ENCODE measurements at places on chromosomes 11 and 22.

GRCh38 chr11:75668451-75669297, at the start of gene MAP6:
TSS of gene MAP6 (minus strand) at chr11:75669038. CDS start at chr11:75668369, 669 bp downstream.
- DNase-seq, result peak; percentile 57

- DNase-seq, result peak; percentile 86
These were observed 2.4 kb upstream of the WNT11 start for GRCh38 chr11:76208438-76209374.

DNA sequence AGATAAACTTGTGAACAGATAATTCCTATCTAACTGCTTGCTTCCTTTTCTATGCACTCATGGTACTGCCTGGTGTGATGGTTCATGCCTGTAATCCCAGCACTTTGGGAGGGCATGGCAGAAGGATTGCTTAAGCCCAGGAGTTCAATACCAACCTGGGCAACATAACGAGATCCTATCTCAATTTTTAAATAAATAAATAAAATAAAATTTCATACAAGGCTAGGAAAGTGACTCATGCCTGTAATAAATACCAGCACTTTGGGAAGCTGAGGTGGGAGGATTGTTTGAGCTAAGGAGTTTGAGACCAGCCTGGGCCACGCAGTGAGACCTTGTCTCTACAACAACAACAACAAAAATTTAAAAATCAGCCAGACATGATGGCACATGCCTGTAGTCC, 166.6 kb downstream of the COMMD9 start:
- no peak for DNase-seq

- no peak for DNase-seq
These were observed 337.0 kb downstream of the SHANK2 start for GRCh38 chr11:70915158-70915985.

DNA sequence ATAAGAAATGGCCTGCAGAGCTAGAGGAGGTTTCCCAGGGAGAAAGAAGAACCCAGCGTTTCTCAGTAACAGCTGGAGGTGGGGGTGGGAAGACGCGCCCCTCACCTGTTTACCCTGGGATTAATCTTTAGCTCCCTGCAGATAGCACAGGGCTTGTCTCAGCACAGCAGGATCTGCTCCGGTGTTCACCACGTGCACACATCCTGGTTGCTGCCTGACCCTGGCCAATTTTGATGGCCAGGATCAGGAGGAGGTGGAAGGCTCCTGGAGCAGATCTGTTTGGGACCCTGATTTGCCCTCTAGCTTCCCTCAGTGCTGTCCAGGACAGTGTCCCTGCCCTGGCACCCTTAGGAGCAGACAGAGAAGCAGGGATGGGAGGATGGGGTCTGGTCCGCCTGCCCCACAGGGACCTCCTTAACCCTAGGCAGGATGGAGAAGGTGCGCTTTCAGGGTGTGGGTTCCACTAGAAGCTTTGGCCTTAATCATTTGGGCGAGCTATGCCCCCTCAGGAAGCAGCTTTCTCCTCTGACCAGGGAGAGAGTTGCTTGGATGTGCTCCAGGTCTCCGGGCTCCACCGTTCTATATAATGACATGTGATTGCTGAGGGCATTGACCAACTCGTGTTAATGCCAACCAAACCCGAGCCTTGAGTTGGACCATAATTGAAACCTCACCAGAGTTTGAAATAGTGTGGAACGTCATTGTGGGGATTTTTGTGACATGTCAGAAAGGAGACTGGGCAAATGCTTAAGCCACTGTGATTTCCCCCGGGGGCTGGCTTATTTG, 19.3 kb downstream of the UPB1 start:
- DNase-seq, result no peak

- no peak for DNase-seq
These were observed 59.7 kb upstream of the CHST1 start for GRCh38 chr11:45725121-45725520.

GRCh38 chr11:41522899-41523672, 63.6 kb upstream of the LRRC4C start:
- no peak for DNase-seq

GRCh38 chr11:123321636-123322035, 108.4 kb upstream of the GRAMD1B start:
- no peak for DNase-seq

- peak; percentile 15 for DNase-seq
These were observed 63.2 kb downstream of the GRIA4 start for GRCh38 chr11:105673089-105673488.

GRCh38 chr11:116984589-116984988, 113.6 kb downstream of the SIK3 start:
- DNase-seq, result no peak

GRCh38 chr22:18111759-18112330, 1.2 kb downstream of the TUBA8 start:
- DNase-seq, result no peak
